HCT116 (cell line): ENCODE measurements at places on chromosomes 13 and 19.

- no peak for DNase-seq
These were observed 183.9 kb upstream of the TSHZ3 start for GRCh38 chr19:31533114-31533513.

- DNase-seq: no peak
These were observed 57.2 kb downstream of the SOX1 start for GRCh38 chr13:112124141-112124540.

- no peak for DNase-seq
These were observed 22.0 kb upstream of the STOML3 start for GRCh38 chr13:39012608-39013007.

- no peak for DNase-seq
These were observed 392 bp upstream of the ARHGAP33 start for GRCh38 chr19:35775046-35775297.
